Cerebellum (tissue), 4 donors: ENCODE measurements at places on chromosomes 1 and 21. TPM values are rescaled to one million over a fixed set of nuclear protein-coding genes. Genes with fewer than 3 reads are reported as not detected.

The TRAF5 gene
- 19.5 TPM for total RNA-seq

The MYBPH gene
- not detected for total RNA-seq

The A3GALT2 gene
- total RNA-seq = not detected

The NLRP3 gene
- 0.73 TPM for total RNA-seq

The CAMTA1 gene
- 94.5 TPM for total RNA-seq

The TACSTD2 gene
- total RNA-seq = 0.27 TPM

The CD160 gene
- total RNA-seq = not detected

The SLAMF6 gene
- not detected for total RNA-seq

The CFHR2 gene
- total RNA-seq = not detected

The CD1E gene
- not detected for total RNA-seq

The NOS1AP gene
- 5.5 TPM for total RNA-seq

The LRRC71 gene
- total RNA-seq = 0.64 TPM

The SELE gene
- 7.3 TPM for total RNA-seq

The CDA gene
- not detected for total RNA-seq

The KIF21B gene
- total RNA-seq = 101 TPM

The RGS18 gene
- 0.82 TPM for total RNA-seq

The ACOT11 gene
- total RNA-seq = 6.4 TPM

The NEGR1 gene
- 28.7 TPM for total RNA-seq

The SLX9 gene
- 7.3 TPM for total RNA-seq

The AMPD1 gene
- not detected for total RNA-seq

The XCL1 gene
- not detected for total RNA-seq

The CCDC27 gene
- total RNA-seq = not detected

The AIM2 gene
- total RNA-seq = 4.4 TPM

The CHI3L2 gene
- total RNA-seq = not detected

The SPATA21 gene
- total RNA-seq = not detected

The RASSF5 gene
- total RNA-seq = 2.7 TPM

The CACNA1S gene
- total RNA-seq = 0.09 TPM
